ENCODE measurements at places on chromosomes 11 and 22. TPM values are rescaled to one million over a fixed set of nuclear protein-coding genes. Genes with fewer than 3 reads are reported as not detected.

The SCARF2 gene
- total RNA-seq = 1.1 TPM

The CHEK1 gene
- 27.6 TPM for total RNA-seq

The CASP4 gene
- 4.3 TPM for total RNA-seq

The SLC37A2 gene
- total RNA-seq = 0.13 TPM

The ETS1 gene
- total RNA-seq = 25.6 TPM

The RAG2 gene
- total RNA-seq = not detected

The CELSR1 gene
- 24.1 TPM for total RNA-seq
